ENCODE measurements at places on chromosomes 4 and X. TPM values are rescaled to one million over a fixed set of nuclear protein-coding genes. Genes with fewer than 3 reads are reported as not detected.

SUPT20HL1 gene
- not detected for total RNA-seq

L1CAM gene
- 0.85 TPM for total RNA-seq

NXF2 gene
- total RNA-seq, result not detected

SMARCAD1 gene
- total RNA-seq, result 23.1 TPM

DUSP9 gene
- 1.5 TPM for total RNA-seq

ATP2B3 gene
- not detected for total RNA-seq

CCSER1 gene
- total RNA-seq, result 6.6 TPM

GPR119 gene
- not detected for total RNA-seq

PITX2 gene
- not detected for total RNA-seq

DCAF8L2 gene
- total RNA-seq, result not detected

SRPX2 gene
- 16.8 TPM for total RNA-seq

RAB39B gene
- total RNA-seq, result under 0.01 TPM
